Activated CD4-positive, alpha-beta T cell treated with anti-CD3 and anti-CD28 coated beads, Interleukin-2, amount 50 U/mL, for 1 hour (primary cell): ENCODE measurements at places on chromosomes 13 and 19.

DNA sequence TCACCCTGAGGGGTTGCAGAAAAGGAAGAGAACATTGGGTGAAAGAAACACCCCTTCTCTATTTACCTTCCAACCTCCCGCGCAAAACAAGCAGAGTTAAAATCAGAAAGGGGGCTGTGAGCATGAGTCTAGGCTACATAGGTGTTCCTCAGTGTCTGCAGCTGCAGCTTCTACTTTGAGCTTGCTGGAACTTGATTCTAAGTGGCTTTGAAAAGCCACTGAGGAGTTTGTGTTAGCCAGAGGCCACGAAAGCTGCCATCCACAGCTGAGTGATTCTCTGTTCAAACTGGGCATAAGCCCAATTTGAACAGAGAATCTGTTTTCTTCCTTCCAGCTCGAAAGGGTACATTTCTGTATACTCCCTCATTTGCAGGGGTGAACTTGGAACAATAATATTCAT lies 343.9 kb downstream of the PCDH9 start:
- DNase-seq: no peak

DNA sequence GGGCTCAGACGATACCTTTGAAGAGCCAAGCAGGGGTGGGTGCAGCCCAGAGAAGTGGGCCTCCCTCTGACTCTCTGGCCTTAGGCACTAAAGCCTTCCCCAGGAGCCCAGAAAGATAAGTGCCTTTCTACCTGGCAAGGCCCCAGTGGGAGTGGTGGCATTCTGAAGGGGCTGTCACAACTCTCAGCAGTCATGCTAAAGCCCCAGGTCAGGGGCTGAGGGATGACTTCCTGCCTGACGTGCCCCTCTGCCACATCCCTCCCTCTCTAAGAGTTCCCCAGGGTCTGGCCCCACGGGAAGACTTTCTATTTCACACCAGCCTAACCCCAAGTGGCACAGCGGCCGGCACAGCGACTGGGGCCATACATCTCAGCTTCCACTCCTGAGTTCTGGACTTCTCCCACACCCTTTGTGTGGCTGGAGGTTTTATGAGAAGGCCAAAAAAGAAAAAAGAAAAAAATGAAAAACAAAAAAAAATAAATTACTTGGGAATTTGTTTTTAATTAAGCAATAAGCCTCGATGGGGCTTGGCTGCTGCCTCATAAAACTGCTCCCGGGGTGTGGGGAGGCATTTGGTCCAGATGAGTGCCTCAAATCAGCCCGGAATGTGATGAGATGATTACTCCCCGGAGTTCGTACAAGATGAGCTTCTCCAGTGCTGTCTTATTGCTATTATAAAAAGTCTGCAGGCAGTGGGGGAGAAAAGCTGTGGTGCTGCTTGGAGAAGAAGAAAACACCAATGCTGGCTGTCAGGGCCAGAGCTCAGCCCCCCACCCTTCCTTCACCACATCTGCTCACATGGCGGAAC lies 28.5 kb upstream of the PLEKHF1 start:
- DNase-seq: no peak

DNA sequence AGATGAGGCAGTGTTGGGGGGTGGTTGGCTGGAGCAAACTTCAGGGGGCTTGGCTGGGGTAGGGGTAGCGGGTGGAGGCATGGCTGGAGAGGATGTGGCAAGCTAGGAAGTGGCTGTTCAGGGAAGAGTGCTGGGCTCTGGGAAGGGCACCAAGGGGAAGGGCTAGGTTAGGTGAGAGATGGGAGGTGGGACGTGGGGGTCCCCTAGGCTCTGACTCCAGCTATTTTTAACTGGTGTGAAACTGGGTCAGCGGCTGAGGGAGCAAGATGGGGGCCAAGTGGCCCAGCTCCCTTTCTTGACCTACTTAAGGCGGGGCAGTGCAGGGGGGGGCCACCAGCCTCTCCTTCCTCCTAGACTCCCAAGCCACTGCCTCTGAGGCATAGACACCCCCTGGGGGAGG lies 7.3 kb downstream of the KCNC3 start:
- no peak for DNase-seq

GRCh38 chr19:54470991-54471782 lies 1.9 kb downstream of the CDC42EP5 start:
- DNase-seq: no peak

- no peak for DNase-seq
Measured at GRCh38 chr19:7850000-7850813, 20.2 kb downstream of the EVI5L start.

DNA sequence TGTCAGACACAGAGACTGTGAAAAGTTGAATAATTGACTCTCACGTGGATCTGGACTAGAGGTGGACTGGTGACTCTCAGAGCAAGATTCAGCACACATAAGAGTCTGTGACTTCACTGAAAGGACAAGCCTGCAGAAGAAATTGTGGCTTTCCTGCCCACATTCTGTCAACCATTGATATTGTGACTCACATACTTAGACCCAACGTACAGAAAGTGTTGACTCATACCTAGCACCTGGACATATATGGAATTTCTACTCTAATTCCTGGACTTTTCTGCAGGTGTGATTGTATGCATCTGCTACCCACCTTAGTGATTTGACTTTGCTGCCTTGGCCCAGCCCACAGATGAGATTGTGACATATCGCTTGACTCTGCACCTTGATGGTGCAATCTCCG lies 15.6 kb upstream of the ZNF730 start:
- DNase-seq: no peak
